Foreskin melanocyte (primary cell): ENCODE measurements at places on chromosomes 12 and 14.

GRCh38 chr14:58281969-58282368 is 16.4 kb upstream of the ARID4A start:
- no peak for DNase-seq

GRCh38 chr12:52630599-52631200 is 12.3 kb upstream of the KRT73 start:
- DNase-seq: no peak

DNA sequence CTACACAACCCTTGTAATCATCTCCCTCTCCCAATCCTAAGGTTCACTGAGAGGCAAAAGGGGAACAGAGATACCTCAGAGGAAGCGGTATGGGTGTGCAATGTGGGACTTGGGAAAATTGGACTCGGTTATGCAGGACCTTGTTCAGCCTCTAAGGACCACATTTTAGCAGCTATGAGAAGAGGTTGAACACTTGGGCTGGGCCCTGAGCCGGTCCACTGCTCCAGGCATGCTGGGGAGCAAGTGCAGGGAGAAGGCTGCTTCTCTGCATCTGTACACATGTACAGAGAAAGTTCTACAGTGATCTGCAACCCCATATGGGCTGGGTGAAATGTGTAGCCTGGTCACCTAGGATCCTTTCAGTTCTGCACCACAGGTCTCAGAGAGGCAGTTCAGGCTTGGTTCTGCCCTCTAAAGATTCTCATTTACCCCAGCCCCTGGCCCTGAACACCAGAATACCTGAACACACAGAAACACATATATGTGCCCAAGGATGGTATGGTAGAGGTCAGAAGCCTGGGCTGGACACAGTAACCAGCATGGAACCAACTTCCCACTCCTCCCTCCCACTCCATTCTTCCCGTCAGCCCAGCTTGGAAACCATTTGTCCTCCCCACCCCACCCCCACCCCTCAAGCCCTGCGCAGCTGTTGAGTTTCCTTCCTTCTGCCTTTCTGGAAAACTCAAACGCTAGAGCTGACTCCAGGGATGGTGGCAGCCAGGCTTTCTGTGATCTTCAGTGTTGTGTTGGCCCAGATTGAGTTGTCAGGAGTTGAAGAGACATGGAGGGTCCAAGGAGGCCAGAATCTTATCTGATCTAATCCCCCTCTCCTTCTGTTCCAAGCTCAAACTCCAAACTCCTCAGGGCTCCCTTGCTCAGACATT is 10.4 kb downstream of the HOXC5 start:
- no peak for DNase-seq

- DNase-seq: no peak
Measured at GRCh38 chr12:111426344-111427185, 20.8 kb downstream of the SH2B3 start.

GRCh38 chr14:28770630-28771029 is 4.0 kb downstream of the FOXG1 start:
- DNase-seq: no peak

GRCh38 chr14:100439781-100440180 is 116.6 kb downstream of the SLC25A47 start:
- DNase-seq: no peak
